ENCODE measurements at places on chromosomes 4 and X.
A peak's percentile ranks its signal among the peaks of the same experiment; 100 is the strongest.

- no peak for DNase-seq
Observed at GRCh38 chr4:122005064-122005755, 53.4 kb upstream of the TRPC3 start.

DNA sequence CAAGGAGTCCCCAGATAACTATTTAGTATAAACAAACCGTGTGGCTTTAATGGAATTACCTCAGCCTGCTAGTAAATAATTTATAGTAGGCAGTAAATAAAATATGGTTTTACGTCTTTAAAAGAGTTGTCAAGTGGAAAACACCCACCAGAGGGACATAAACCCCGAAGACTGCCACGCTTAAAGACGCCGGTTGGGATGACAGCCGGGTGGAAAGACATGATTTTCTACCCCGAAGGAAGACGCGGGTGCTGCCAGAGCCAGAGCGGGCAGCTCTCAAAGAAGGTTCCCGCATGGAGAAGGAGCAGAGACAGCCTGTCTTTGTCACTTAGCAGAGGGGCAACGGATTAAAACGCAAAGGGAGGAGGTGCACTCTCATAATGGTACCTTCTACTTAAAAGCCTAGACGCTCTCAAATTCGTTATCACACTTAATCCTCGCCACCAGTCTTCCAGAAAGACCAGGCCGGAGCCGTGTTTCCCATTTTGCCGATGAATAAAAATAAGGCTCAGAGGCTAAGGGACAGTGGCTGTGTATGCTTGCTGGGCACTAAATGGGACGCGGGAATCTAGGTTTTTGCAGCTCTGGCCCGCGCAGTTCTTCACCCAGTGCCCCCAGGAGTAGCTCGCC is 140.5 kb upstream of the ZIC3 start:
- no peak for DNase-seq

DNA sequence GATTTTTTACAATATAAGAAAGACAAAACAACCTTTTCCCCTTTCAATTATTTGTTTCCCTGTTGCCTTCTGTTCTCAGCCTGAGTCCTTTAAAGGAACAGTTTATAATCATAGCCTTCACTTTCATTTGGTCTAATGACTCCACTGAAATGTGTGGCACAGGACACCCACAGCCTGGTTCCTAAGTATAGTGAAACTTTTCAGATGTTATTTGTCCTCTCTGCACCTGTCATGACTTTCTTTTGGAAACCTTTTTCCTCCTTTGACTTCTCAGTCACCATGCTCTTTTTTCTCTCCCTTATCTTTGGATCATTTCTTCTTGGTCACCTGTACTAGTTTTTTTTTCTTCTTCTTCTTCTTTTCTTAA is 237.8 kb upstream of the ANXA3 start:
- DNase-seq, result no peak

DNA sequence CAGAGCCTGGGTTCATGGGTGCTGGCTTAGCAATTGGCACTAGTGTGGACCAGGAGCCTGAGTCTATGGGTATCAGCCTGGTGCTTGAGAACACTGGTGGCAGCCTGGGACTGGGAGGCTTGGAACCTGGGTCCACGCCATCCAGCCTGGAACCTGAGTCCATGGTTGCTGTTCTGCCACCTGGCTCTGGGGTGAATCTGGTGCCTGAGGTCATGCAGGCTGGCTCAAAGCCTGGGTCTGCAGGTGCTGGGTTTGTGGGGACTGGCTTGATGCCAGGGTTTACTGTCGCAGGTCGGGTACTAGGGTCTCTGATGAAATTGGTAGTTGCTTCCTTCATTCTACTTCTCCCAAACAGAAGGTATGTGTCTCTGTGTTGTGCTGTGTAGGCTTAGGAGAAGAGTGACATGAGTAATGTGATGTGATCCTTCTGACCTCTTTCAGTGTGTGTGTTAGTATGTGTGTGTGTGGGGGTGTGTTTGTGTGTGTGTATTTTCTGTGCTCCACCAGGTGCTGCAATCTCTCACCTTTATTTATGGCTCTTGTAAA is 517.0 kb upstream of the EPHA5 start:
- no peak for DNase-seq

DNA sequence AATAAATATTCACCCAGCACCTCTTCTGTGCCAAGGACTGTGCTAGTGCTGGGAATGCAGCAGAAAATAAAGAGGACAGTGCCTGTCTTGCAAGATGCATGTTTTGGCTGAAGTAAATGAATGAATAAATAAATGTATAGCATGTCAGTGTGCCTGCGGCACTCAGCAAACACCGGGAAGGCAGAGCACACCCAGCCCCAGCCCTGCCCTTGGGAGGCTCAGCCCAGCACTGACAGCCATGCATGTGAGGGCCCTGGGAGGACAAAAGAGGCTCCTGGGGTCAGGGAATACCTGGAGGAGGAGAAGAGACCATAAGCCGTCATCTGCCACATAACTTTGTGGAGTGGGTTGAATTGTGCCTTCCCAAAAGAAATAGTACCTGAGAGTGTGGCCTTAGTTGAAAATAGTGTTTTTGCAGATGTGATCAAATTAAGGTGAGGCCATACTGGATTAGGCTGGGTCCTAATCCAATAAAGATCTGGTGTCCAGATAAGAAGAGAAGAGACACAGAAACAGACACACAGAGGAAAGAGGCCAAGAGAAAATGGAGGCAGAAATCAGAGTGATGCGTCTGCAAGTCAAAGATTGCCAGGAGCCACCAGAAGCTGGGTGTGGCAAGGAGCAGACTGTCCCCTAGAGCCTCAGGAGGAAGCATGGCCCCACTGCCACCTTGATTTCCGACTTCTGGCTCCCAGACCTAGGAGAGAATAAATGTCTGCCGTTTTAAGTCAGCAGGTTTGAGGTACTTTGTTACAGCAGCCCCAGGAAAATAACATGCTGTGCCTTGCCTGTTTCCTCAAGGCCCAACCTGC is 16.3 kb downstream of the C4orf50 start:
- DNase-seq, result no peak

GRCh38 chr4:108581083-108581482 is 39.3 kb upstream of the RPL34 start:
- no peak for DNase-seq

DNA sequence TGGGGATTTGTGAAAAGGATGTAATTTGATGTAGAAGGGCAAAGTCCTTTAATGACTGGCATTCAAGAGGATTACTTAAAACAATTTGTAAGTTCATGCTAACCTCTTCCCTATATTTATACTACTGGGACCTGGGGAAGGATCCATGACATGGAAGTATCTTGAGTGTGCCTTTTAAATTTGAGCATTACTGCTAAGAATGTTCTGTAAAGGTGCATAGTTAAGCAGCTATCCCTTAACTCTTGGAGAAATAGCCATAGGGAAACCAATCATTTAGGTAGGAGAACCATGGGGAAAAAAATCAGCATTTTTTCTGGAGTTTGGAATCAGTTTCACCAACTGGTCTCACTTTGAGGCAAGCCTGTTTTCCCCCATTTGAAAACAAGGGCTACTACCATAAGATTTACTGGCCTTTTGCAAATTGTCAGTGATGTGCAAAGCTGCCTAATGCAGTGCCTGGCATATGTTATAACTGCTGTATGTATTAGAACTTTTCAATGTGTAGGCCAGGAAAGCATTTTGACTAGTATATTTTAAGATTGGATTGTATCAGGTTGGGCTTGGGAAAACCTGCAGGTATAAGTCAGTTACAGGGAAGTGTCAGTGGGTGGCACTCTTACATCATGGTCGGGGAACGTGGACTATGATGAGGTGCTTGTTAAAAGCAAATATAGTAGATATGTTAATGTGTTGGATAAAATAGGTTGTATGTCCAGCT is 72.1 kb downstream of the PRSS12 start:
- DNase-seq, result peak; percentile 66

GRCh38 chrX:110394651-110395050 is 36.0 kb downstream of the RTL9 start:
- DNase-seq, result no peak

- no peak for DNase-seq
Observed at GRCh38 chr4:118740869-118741268, 55.7 kb downstream of the METTL14 start.

- no peak for DNase-seq
Observed at GRCh38 chrX:113980953-113981352, 602.9 kb upstream of the HTR2C start.

DNA sequence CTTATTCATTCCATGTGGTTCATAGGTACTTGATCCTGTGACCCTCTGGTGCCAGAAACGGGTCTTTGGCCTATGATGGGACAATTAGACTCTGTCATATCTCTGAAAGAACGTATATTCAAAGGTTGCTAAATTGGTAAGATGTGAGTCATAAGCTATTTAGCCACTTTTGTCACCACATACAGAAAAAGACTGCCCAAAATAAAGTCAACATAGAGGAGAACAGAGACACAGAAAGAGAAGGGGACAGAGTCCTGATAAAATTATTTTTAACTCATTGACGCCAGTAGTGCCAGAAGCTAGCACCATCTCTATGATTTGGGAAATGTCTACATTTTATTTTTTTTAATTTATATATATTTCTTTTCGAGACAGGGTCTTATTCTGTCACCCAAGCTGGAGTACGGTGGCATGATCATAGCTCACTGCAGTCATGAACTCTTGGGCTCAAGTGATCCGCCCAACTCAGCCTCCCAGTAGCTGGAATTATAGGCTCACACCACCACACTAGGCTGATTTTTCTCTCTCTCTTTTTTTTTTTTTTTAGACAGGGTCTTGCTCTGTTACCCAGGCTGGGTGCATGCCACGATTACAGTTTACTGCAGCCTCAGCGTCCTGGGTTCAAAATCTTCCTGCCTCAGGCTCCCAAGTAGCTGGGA is 92.1 kb upstream of the COX18 start:
- DNase-seq, result no peak

DNA sequence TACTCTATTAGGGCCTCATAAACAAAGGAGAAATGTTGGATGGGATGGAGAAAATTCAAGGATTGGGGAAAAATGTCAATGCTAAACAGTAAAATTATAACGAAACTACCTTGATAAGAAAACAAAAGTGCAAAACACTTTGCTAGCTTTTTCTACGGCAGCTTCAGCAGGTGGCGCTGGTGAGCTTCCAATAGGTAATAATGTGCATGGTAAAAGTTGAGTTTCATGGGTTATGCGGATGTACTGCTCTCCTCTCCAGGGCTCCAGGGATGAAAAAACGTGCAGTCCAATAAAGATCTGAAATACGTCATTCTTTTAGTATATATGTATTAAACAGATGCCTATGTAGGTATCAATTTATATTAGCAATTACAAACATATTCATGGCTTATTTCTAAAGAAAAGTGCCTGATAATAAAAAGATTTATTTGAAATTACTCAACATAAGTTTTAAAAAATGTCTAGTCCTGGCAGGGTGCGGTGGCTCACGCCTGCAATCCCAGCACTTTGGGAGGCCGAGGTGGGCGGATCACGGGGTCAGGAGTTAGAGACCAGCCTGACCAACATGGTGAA is 239.6 kb downstream of the GRXCR1 start:
- peak; percentile 5 for DNase-seq

DNA sequence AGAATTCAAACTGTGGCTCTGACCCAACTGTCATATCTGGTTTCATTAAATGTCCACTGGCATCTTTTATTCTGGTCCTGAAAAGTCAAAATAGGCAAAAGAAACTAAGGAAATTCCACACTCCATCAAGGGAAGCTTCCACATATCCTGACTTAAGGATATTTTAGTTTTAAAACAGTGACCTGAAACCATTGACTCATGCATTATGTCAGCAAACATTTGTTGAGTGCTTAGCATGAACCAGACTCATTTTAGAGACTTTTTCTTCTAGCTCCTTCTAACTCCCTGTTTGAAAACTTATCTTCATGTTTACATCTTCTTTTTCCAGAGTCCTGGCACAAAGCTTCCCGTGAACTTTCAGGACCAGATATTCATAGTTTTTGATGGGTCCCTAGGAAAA is 6.9 kb upstream of the CXCL1 start:
- DNase-seq, result no peak

DNA sequence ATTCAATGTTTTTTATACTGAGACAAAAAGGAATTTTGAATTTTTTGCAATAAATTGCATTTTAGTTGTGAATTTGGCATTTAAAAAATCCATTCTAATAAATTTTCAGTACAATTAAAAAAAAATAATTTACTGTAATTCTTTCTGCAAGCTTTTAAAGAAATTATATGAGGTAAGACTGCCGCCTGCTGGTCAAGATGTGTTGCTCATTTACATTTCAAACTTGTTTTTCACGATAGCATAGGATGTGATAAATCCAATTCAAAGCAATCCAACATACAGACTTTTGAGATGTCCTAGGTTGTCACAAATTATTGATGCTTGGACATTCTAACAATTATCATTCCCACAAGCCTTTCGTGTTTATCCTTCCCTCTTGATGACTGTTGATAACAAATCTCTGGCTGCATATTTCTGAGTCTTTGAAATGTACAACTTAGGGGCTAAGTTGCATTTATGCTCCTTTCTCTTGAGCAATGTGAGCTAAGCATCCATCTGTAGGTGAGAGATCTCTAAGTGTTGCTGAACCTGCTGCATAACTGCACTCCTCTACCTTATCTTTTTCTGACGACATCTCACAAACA is 21.7 kb upstream of the MFAP3L start:
- peak; percentile 52 for DNase-seq

- DNase-seq, result no peak
Observed at GRCh38 chr4:36712013-36712412, 430.6 kb downstream of the DTHD1 start.

DNA sequence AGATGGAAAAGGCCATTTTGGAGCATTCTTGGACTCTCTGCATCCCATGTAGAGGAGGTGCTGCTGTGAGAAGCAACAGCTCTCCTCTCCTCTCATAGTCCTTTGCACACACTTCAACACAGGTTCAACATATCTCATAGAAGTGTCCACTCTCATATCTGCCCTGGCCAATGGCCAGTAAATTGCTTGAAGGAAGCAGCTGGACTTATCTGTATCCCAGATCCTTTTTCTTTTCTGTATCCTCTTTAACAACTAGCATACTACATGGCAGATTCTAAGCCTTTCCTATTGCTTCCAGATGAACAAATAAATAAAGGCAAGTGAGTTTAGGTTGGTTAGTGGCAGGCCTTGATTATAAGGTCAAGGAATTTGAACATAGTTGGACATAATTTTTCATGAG is 122.0 kb downstream of the HS6ST2 start:
- no peak for DNase-seq

DNA sequence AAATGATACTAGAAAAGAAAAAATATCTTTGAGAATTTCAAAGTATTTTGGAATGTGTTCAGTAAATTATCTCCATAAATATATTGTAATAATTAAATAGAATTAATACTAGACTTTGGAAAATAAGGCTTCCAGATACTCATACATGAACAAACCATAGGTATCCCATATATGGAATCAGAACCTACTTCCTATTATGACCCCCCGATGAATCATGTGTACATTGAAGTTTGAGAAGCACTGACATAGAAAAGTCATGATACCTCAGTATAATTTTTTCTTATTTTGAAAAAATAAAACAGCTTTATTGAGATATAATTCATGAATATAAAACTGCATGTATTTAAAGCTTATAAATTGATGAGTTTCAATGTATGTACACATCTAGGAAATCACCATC is 27.2 kb upstream of the SMARCA5 start:
- DNase-seq, result no peak

- no peak for DNase-seq
Observed at GRCh38 chr4:5365071-5366008, 314.1 kb downstream of the STK32B start.

DNA sequence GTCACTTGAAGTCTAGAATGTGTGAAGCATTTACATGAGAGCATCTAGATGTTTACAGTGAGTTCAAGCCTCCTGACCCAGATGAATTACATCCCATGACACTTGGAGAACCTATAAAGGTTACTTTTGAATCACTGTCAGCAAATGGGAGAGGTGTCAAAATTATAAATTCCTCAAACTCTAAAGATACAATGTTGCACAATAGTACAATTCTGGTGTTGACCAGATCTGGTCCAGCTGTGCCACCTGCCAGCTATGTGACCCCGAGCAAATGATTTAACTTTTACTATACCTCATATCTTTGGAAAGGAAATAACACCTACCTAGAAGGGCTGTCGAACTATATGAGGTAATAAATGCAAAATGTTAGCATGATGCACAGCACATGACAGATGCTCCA is 69.8 kb downstream of the JADE1 start:
- no peak for DNase-seq

Measured in CD4-positive, alpha-beta T cell treated with Interferon alpha-2 for 1 hour (primary cell).